Dorsolateral prefrontal cortex (tissue), 122 donors: ENCODE measurements at places on chromosomes 3 and 15.
A peak's percentile ranks its signal among the peaks of the same experiment; 100 is the strongest.

GRCh38 chr3:8825153-8825825, 55.9 kb upstream of the OXTR start:
- DNase-seq: no peak

DNA sequence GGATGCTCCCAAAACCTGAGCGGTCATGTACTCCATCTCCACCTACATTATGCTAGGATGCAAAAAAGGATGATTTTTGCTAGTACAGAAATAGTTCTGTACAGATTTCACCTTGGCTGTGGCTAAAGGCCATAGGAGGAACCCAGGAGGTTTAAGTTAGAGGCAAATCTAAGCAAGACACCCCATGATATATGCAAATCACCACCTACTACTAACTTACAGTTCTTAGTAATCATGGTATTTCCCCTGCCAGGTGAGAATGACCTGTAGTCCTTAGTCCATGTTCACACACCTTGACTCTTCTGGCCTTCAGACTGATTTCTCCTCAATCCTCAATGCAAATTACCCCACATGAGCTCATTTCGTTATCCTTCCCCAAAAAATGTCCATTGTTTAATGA, 154.2 kb downstream of the IMPG2 start:
- DNase-seq: no peak

- no peak for DNase-seq
These were observed 27.6 kb upstream of the UBP1 start for GRCh38 chr3:33467786-33468185.

DNA sequence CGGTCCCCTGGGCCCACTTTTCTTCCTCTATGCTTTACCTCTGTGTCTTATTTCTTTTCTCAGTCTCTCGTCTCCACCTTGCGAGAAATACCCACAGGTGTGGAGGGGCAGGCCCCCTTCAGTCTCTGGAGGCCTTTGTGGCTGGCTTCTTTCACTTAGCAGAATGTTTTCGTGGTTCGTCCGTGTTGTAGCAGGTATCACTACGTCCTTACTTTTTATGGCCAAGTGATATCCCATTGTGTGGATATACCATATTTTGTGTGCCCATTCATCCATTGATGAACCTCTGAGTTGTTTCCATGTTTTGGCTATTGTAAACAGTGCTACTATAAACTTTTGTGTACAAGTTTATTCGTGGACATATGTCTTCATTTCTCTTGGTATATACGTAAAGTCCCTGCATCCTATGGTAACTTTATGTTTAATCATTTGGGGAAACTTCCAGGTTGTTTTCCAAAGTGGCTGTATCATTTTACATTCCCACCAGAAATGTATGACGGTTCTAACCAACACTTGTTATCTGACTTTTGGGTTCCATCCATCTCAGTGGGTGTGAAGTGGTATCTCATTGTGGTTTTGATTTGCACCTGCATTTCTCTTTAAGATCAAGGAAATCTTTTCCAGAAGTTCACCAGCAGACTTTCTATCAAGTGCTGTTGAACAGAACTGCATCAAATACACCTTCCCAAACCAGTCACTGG, 5.6 kb downstream of the PIGZ start:
- no peak for DNase-seq

DNA sequence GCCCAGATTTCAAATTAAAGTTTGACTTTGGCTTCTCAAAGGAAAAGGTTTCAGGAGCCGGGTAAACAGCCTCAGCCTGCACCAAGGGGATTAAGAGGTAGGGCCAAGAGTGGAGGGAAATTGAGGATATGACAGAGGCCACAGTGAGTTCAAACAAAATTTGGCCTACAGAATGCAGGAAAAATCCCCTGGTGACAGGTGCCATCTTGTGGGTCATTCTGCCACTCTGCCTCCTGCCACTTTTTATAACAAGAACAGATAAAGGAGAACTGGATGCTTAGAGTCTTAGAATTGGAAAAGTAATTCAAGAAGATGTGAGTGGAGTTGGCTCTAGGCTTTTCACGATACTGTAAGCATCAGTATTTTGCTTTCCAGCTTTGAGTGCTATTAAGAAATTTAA, 253.2 kb downstream of the NR2F2 start:
- DNase-seq: no peak

DNA sequence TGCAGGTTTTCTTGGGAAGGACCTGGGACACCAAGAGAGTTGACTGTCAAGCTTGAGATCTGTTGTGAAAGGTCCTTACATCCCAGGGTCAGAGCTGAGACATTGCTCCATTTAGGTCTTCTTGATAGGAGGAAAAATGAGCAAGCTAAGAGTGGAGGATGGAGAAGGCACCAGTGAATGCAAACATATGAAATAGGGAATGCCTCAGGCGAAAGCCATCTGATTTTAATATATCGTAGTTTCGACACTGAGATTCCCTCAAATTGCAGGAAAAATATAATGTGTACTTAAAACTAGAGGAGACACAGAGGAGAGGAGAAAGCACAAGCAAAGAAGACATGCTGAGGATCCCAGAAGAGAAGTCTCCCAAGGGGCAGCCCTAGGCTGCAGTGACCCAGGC, 85.5 kb downstream of the TM4SF4 start:
- no peak for DNase-seq

DNA sequence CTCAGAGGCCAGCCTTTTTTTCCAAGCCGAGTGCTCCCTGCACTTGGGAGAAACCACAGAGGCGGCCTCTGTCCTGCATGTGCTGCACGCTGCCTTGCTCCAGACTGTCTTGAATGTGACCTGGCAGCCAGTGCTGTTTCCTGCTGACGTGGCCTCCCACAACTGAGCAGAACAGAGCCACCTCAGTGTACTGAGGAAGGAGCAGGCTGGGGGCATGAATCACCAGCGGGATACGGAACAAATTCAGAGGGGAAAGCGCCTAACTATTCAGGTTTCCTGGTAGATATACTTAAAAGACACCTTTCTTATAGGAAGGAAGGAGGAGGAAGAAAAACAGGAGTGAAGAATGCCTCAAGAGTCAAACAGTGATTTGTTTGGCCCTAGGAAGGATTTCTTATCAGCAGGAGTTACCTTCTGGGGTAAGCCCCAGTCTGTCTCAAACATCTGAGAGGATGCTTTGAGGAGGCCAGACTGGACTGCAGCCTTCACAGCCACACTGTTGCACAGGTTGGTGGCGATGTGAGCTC, 114.0 kb downstream of the FNDC3B start:
- peak; percentile 59 for DNase-seq

DNA sequence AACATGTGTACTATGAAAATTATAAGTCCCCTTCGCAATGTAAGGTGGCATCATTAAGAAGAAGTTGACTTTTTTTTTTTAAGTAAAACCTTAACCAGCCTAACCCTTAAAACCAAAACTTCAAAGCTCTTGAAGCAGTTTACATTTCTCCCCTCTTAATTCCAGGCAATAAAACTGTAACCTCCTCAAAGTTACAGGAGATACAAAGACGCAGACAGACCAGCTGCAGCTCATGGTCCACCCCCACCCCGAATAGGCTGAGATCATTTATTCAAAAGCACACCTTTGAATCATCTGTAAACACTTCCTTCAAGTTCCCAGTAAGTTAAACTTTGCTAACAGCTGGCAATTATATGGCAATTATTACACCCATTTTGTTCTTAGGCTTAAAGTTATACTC, 414.5 kb downstream of the ERC2 start:
- DNase-seq: no peak

DNA sequence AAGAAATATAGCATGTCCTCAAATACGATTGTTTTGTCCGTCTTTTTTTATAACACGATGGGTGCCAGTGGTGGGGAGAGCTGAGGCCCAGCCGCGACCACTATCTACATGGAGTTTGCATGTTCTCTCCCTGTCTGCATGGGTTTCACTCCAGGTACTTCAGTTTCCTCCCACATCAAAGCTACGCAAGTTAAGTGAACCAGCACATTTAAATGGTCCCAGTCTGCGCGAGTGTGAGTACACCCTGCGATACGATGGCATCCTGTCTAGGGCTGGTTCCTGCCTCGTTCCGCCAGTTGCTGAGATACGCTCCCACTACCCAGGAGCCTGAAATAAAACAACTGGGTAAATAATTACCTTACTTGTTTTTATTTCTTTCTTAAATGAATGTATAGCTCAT, 40.6 kb downstream of the ATP13A3 start:
- DNase-seq: no peak

DNA sequence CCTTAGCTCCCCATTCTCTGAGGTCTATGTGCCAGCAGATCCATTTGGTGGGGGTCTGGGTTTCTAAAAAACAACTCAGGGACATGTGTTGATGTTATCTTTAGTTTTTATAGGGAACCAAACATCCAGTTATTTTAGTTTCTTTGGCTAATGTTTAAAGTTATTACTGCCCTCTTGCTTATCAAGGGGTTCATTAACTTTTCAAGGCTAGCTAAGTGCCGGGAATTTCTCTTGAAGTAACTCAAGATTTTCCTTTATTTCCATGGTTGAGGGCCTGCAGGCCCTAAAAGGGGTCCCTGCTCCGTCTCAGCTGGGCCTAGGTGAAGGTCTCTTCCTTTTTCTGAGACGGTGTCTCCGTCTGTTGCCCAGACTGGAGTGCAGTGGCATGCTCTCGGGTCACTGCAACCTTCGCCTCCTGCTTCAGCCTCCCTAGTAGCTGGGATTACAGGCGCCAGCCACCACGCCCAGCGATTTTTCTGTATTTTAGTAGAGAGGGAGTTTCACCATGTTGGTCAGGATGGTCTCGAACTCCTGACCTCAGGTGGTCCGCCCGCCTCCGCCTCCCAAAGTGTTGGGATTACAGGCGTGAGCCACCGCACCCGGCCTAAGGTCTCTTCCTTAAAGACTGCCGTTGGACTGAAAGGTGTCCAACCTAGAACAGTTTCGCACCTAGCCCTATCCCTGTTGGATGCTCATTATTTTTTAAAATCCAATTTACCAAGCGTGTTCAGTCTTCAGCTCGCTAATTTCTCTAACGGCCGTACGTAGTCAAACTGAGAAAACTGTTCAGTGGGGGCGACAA, 1.3 kb upstream of the OXSR1 start:
- no peak for DNase-seq

DNA sequence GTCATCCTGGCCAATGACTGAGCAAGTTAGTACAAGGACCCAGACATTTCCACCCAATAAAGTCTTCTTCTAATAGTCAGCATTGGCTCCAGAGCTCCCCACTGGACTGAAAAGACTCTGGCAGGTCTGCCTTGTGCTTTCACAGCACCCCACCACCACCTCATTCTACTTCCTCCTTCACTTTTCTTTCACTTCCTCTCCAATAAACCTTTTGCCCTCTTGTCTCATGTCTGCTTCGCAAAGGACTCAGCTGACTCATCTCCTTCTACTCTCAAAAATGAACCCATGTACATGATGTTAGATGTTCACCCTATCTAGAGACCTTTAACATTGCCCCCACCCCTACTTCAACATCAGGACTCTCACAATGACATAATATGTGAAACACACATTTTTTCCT, 181.0 kb upstream of the PPP2R3A start:
- DNase-seq: no peak
